HL-60 (cell line): ENCODE measurements at places on chromosomes 12 and 14.
A peak's percentile ranks its signal among the peaks of the same experiment; 100 is the strongest.

GRCh38 chr12:86917121-86917520 is 660.9 kb upstream of the MGAT4C start:
- DNase-seq: no peak

GRCh38 chr12:75488553-75488952 is 8.0 kb downstream of the GLIPR1 start:
- peak; percentile 40 for DNase-seq

GRCh38 chr14:36316131-36316530 is 4.3 kb downstream of the MBIP start:
- no peak for DNase-seq

- peak; percentile 43 for DNase-seq
Measured at GRCh38 chr12:32545413-32545980, 133.6 kb upstream of the DNM1L start.

DNA sequence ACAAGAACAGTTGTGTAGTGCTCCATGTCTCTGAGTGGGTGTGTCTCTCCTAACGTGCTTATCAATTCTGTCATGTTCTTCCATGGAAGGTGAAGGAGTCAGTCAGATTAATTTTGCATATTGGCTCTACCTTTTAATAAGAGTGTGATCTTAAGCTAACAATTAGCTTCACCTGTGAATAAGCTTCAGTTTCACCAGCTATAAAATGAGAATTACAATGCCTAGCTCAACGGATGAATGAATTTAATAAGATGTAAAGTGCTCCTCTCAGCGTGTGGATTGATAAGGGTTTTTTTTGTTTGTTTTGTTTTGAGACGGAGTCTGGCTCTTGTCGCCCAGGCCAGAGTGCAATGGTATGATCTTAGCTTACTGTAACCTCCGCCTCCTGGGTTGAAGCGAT is 32.7 kb downstream of the CCDC175 start:
- no peak for DNase-seq

- DNase-seq: no peak
Measured at GRCh38 chr12:20463913-20464524, 95.7 kb downstream of the PDE3A start.

- peak; percentile 51 for DNase-seq
Measured at GRCh38 chr12:1093166-1093751, 102.2 kb downstream of the ERC1 start.

- DNase-seq: no peak
Measured at GRCh38 chr12:119341988-119342387, 7.5 kb downstream of the CCDC60 start.

DNA sequence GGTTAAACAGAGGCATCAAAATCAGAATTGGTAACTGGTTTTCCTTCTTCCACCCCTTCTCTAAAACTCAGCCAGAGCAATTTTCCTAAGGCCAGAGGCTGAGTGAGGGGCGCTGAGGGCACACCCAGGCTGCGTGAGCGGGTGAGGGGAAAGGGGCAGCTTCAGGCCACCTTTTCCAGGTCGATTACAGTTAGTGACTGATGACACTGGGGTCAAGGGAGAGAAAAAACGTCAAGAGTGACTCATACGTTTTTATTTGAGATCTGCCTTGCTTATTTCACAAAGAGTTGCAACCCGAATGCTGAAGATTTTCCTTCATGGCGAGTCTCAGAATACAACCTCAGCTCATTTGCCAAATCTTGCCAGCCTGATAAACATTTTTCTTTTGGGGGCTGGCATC is 46.7 kb upstream of the EVL start:
- no peak for DNase-seq

DNA sequence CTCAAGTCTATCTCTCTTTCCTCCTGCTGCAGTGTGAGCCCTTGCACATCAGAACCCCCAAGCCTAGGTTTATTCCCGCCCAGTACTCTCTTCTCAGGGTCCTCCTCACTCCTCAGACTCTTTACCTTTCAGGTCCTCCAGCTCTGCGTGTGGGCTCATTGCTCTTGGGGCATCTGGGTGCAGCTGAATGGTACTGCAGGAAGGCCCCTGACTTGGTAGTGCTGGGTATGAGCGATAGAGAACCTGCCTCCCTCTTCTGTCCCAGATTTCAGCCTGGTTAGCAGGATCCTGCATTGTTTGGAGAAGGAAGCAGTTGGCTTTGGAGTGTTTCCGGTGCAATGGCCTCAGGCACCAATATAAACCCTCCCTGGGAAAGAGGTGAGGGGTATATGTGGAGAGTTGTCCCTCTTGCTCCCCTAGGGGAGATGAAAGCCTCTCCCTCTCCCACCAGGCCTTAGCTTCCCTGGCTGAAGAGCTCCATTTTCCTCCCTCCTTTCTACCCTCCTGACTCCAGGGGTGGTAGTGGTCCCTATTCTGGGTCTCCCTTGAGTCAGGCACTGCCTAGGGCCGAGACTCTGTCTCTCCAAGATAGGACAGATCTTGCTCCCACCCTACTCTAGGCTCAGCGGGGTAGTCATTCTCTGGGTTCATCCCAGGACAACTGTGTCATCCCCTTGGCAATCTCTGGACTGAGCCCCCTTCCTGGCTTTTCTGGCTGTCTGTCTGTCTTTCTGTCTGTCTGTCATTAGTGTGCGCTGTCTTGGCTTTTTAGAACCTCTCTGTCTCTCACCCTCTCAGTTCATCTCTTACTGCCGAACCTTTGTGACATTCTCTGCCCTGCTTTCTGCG is 3.8 kb downstream of the LRP1 start:
- no peak for DNase-seq

GRCh38 chr12:53978477-53979356 is 4.0 kb upstream of the HOTAIR start:
- no peak for DNase-seq

DNA sequence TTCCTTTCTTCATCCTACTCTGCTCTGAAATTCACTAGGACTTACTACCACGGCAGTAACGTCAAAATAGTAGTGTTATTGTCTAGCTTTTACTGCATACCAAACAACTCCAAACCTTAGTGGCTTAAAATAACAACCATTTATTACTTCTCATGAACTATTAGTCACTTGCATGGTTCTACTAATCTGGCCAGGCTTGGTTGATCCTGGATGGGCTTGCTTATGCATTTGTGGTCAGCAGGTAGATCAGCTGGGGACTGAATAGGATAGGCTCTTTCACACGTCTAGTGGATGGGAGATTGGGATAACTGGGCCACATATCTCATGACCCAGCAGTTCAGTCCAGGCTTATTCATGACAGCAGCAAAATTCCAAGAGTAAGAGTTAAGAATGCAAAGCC is 9.4 kb upstream of the SLC35F4 start:
- DNase-seq: no peak

DNA sequence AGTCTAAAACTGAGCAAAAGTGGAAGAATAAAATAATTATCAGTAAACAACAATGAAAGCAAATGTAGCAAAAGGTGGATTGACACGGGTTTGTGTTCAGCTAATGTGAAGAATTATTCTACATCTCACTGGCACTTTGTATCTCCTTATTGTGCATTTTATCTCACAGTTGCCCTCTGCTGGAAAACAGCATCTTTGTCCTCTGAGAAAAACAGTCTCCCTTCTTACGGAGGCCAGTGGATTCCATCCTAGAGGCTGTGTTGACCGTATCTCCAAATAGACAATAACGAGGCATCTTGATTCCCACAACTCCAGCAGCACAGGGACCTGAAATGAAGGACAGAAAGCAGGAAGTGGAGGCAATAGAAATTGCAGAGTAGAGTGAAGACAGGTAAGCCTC is 51.3 kb upstream of the PLBD1 start:
- DNase-seq: no peak

GRCh38 chr14:64764641-64765520 is 60.7 kb downstream of the PLEKHG3 start:
- DNase-seq: peak; percentile 29

GRCh38 chr14:99604278-99604765 is 315 bp upstream of the CCDC85C start:
- peak; percentile 51 for DNase-seq

GRCh38 chr14:53536446-53536845 is 383.3 kb upstream of the DDHD1 start:
- DNase-seq: no peak

DNA sequence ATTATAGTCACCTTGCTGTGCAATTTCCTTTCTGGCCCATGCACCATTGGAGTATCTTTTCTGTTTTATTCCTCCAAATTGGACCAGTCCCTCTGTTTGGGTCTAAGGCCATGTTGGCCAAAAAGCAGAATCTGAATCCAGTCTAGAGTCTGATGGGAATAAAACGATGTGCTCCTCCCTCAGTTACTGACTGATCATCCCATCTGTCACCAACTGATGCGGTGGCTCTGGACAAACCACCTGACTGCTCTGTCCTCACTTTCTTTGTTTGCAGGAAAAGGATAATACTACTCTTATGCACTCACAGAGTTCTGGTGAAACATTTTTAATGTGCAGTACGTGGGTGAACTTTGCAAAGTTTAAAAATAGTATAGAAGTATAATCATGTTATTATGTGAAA is 120.2 kb upstream of the HIF1A start:
- DNase-seq: no peak

DNA sequence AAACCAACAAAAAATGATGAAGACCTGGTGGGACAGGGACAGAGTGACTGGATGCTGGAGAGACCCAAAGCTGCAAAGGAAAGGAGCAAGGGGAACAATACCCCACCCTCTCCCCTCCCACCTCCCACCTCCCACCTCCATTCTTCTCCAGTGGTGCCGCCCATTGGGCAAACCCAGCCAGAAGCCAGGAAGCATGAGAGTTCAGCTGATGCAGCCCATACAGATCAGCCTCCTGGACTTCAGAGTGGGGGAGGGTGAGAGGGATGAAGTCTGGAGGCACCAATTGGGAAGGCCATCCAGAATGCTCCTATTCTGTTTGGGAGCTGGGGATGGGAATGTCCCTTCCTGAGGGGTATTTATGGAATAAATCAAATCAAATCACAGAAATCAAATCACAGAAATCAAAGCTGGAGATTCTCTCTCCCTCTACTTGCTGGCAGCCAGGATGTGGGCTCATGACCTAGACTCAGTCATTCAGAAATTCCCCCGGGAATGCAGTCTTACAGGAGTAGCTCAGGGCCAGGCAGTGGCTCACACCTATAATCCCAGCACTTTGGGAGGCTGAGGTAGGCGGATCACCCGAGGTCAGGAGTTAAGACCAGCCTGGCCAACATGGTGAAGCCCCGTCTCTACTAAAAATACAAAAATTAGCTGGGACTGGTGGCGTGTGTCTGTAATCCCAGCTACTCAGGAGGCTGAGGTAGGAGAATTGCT is 31.1 kb downstream of the IRF2BPL start:
- DNase-seq: no peak

DNA sequence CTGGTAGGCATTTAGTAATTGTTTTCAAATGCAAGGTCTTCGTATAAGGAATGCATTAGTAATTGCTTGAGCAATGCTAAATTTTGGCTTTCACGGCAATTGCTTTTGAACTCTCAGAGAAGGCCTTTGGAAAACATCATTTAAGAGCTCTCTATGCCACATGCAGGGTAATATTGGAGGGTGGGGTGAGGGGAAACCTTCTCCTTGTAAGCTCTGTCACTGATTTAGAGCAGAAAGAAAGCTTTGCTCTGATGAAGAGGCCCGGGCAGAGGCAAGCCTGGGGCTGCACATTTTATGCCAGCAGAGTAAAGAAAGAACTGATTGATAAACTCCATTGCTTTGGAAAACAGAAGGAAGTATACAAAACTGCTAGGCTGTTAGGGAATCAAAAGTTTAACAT is 70.9 kb downstream of the TRIM9 start:
- DNase-seq: no peak

- DNase-seq: no peak
Measured at GRCh38 chr12:108418164-108418890, 79.2 kb upstream of the CMKLR1 start.

GRCh38 chr12:74732164-74732784 is 194.6 kb downstream of the ATXN7L3B start:
- DNase-seq: no peak
